Left cardiac atrium (tissue), 4 donors: ENCODE measurements at places on chromosomes 16 and 17. TPM values are rescaled to one million over a fixed set of nuclear protein-coding genes. Genes with fewer than 3 reads are reported as not detected.

The MT3 gene
- 8.2 TPM for total RNA-seq

The RNF222 gene
- not detected for total RNA-seq

The SYCE1L gene
- 1.1 TPM for total RNA-seq

The ERN1 gene
- 15.4 TPM for total RNA-seq

The ZG16B gene
- not detected for total RNA-seq

The CDRT15L2 gene
- not detected for total RNA-seq

The ORC6 gene
- total RNA-seq = 2.0 TPM

The ALDH3A1 gene
- 0.32 TPM for total RNA-seq

The MT1A gene
- 104 TPM for total RNA-seq

The FAM171A2 gene
- 1.2 TPM for total RNA-seq

The PTX4 gene
- not detected for total RNA-seq

The MYH8 gene
- total RNA-seq = not detected

The HP gene
- 192 TPM for total RNA-seq

The MPO gene
- 0.32 TPM for total RNA-seq

The ZDHHC1 gene
- 4.6 TPM for total RNA-seq

The SNX20 gene
- total RNA-seq = 1.2 TPM

The AIPL1 gene
- not detected for total RNA-seq

The DERL2 gene
- 32.9 TPM for total RNA-seq

The SUMO2 gene
- total RNA-seq = 246 TPM

The ABCC11 gene
- not detected for total RNA-seq

The KATNIP gene
- 14.4 TPM for total RNA-seq

The KRTAP4-1 gene
- total RNA-seq = not detected

The DNASE1L2 gene
- 0.65 TPM for total RNA-seq

The TEX19 gene
- not detected for total RNA-seq

The ABCA8 gene
- 72.2 TPM for total RNA-seq

The SERPINF2 gene
- 4.9 TPM for total RNA-seq

The PLEKHG4 gene
- total RNA-seq = 2.2 TPM

The PPL gene
- total RNA-seq = 6.1 TPM

The OR1A1 gene
- total RNA-seq = not detected

The KRTAP3-1 gene
- not detected for total RNA-seq

The UTS2R gene
- 0.32 TPM for total RNA-seq

The COPZ2 gene
- total RNA-seq = 50.5 TPM

The NACA2 gene
- total RNA-seq = not detected

The TP53TG3B gene
- not detected for total RNA-seq

The ENKD1 gene
- 9.6 TPM for total RNA-seq

The TERB1 gene
- not detected for total RNA-seq

The SLC6A4 gene
- total RNA-seq = 0.12 TPM

The TBX2 gene
- 12.1 TPM for total RNA-seq

The CHST5 gene
- 0.37 TPM for total RNA-seq

The CD300E gene
- total RNA-seq = 1.4 TPM

The DHX58 gene
- total RNA-seq = 6.4 TPM

The SYNGR2 gene
- total RNA-seq = 84.5 TPM

The BICDL2 gene
- total RNA-seq = not detected

The DHRS7C gene
- total RNA-seq = 159 TPM

The DRC3 gene
- total RNA-seq = 1.4 TPM

The CSH1 gene
- not detected for total RNA-seq

The MARCHF10 gene
- total RNA-seq = not detected

The CD300LG gene
- total RNA-seq = 14.5 TPM

The FOXK2 gene
- total RNA-seq = 35.9 TPM

The CLEC10A gene
- total RNA-seq = 13.4 TPM

The PPY gene
- not detected for total RNA-seq
